ENCODE measurements at places on chromosomes 3 and 15.

GRCh38 chr15:99343881-99344551 is 92.7 kb downstream of the LRRC28 start:
- DNase-seq: peak; percentile 71

- no peak for DNase-seq
Observed at GRCh38 chr3:114022145-114022802, 34.1 kb downstream of the CCDC191 start.

DNA sequence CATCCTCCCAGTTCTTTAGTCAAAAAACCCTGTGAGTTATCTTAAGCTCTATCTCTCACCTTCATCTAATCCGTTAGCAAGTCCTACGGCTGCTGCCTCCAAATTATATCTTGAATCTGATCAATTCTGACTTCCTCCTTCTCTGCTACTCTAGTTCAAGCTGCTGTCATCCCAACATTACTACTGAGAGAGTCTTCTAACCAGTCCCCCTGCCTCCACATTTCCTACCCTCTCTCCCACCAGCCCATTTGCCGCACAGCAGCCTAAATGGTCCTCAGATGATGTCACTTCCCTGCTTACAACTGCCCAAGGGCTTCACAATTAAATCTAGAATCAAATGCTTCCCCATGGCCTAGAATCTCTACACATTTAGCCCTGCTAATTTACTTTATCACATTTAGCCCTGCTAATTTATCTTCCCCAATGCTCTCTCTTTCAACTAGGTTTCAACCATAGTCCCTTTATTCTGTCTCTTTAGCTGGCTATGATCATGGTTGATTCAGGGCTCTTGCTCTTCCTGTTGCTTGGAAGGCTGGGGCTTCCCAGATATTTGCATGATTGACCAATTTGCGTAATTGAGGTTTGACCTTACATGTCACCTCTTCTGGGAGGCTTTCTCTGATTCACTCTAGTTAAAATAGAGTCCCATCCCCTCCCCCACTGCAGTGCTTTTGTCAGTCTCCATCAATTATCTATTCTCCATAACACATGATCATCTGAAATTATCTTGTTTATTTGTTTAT is 11.0 kb upstream of the ARL14 start:
- DNase-seq: no peak

DNA sequence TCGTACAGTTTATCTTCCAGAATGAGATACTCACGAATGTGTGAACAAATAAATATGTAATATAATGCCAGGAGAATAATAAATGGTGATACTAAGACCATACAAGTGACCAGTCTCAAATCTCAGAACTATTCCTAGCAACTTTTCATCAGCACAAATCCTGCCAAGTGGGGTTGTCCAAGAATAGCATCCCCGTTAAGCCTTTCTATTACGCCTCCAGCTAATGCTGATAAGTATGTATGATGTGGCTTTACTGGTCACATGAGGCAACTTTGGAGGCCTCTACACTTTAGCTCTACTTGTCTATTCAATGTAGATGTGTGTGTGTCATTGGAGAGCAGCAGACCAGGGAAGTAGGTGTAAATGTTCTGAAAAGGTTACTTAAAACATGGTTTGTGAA is 129.5 kb downstream of the KCNMB2 start:
- DNase-seq: no peak

- no peak for DNase-seq
Observed at GRCh38 chr3:47622671-47623461, 44.2 kb upstream of the CSPG5 start.

DNA sequence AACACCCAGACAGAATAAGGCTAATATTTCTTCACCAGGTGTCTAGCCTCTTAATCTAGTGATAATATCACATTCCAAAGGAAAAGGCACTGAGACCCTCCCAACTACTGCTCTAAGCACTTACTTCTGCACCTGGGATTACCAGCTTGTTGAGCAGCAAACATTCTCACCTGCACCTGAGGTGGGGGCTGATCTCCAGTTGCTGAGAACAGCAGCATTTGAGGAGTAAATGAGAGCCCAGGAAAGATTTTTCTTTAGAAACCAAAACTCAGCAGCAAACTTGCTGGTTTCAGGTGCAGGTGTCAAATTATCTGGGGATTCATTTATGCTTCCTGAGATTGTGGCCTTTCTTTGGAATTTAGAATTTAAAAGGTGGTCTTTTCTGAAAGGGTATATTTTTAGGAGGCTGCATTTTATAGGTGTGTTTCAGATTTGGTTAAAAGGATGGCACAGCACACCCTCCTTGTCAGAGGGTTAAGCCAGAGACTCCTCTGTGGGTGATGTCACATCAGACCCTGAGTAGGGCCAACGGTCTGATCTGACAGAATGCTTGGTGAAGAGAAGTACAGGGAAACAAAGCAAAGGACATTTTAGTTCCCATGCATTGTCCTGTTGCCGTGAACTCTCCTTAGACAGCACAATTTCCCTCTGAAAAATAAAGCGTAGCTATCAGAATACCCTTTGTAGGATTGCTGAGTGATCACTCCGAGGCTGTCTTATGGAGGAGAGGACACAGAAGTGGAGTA is 411.0 kb upstream of the ATP11B start:
- DNase-seq: no peak
